ENCODE measurements at places on chromosomes 2 and 18.

- no peak for DNase-seq
Measured at GRCh38 chr18:47150824-47151366, 595 bp upstream of the HDHD2 start.

DNA sequence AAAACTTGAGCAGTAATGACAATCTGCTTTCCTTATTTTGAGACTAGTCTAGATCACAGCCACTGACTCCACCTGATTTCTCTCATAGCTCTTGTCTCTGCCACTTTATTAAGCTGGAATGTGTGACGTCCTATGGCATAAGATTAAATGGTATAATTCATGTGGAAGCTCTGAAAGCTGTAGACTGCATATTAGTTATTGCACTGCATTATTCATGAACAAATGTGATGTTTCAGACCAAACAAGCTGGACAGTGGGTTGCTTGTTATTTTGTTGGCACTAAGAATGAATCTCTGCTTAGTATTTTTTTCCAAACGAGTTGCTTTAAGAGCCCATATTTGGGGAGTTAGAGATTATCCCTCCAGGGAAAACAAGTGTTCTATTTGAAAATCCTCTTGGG is 1218.5 kb downstream of the SUCLG1 start:
- no peak for DNase-seq

DNA sequence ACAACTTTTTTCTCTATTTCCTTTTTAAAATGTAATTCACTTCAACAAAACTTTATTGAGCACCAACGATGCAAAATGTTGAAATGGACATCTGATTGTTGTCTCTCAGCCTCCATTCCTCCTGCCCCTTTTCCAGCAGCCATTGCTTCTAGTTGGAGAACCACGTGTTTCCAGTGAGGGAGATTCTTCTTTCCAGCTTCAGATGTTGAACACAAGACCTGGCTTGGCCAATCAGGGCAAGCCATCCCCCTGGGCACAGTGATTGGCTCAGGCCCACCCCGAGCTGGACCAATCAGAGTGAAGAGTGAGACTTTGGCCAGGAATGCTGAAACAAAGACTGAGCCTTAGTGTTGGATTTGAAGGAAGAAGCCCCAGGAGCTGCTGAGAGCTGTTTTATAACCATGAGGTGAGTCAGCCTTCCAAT is 59.0 kb downstream of the E2F6 start:
- DNase-seq = no peak

DNA sequence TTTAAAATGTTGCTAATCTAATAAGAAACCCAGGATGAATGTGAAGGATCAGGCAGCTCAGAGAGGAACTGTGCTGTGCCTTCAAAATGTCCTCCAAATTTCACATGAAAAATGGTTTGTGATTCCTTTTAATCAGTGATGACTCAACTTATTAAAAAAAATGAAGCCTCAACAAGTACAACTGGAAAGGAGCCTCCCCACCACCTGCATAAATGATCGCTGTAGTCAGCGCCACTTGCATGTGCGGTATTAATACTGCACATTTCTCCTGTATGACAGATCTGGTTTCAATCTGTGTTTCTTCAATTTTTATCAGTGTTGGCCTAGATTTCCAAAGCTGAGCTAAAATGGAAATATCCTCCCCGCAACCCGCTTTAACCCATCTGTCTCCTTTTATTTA is 115.0 kb upstream of the TMEM200C start:
- no peak for DNase-seq

GRCh38 chr2:160326786-160327185 is 126.7 kb upstream of the ITGB6 start:
- no peak for DNase-seq

- DNase-seq = no peak
Measured at GRCh38 chr2:121191191-121192170, 93.5 kb downstream of the TFCP2L1 start.

- no peak for DNase-seq
Measured at GRCh38 chr18:8260827-8261226, 348.4 kb upstream of the RAB12 start.

GRCh38 chr2:12764075-12764730 is 47.5 kb downstream of the TRIB2 start:
- no peak for DNase-seq

DNA sequence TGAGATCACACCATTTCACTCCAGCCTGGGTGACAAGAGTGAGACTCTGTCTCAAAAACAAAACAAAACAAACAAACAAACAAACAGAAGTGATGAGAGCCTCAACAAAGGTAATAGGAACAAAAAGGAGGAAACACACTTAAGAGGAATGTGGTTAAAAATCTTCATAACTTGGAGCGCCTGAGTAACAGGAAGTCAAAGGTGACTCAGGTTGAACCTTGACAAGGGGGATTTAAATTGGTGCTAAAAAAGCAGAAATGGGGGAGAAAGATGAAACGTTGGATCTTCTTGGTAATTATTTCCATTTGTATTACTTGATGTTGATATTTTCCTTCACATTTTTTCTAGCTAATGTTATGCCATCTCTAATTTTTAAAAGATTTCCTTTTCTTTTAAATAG is 318.5 kb upstream of the TCF4 start:
- DNase-seq = no peak

GRCh38 chr2:9844576-9844975 is 1.3 kb downstream of the TAF1B start:
- DNase-seq = no peak

- DNase-seq = no peak
Measured at GRCh38 chr18:9726936-9727335, 18.8 kb downstream of the RAB31 start.

DNA sequence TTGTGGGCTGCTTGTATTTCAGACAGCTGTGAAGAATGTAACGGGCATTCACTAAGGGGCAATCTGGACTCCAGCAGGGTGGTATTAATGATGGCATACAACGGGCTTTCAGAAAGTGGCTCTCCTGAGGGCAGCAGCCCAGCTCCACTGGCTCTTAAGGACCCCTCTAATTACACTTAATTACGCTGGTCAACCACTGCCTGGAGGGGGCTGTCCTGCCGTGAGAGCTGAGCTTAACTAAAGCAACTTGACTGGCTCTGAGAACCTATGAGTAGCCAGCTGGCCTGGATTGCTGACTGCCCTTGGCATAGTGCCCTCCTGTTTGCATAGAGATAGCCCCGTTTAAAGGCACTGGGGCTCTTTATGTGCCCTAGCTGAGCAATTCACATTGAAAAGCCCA is 3.8 kb downstream of the LIPG start:
- no peak for DNase-seq

DNA sequence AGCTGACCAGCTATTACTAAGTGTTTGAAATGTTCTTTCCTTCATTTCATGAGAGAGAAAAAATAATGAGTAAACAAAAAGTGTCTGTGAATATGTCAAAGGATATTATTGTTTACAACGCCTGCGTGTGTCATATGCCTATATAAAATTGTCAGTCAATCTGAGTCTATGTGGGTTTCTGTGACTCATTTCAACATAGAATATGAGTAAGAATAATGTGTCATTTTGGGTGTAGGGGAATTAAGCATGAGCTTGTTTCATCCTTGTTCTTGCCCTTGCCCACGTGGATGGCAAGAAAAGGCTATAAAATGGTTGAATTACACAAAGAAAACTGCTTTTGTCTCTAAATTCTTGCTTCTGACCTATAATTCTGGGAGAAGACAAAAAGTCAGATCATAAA is 466.0 kb downstream of the PTH2R start:
- no peak for DNase-seq

DNA sequence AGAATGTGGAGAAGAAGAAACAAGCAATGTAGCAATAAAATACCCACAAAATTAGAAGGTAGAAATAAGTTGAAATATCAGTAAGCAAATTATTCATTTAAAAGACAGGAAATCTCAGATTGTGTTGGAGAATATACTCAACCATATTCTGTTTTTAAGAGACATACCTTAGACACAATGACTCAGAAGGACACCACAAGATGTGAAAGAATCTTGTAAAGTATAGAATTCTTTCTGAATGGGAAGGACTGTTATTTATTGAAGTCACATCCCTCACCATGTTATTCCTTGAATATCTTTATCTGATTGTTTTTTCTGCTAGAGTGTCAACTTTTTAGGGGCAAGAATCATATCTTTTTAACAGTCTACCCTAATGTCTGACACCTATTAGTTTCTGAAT is 50.4 kb downstream of the CTAGE1 start:
- DNase-seq = no peak

- DNase-seq = no peak
Measured at GRCh38 chr2:172293952-172294351, 133.4 kb upstream of the ITGA6 start.

- no peak for DNase-seq
Measured at GRCh38 chr2:751474-751873, 74.3 kb upstream of the TMEM18 start.

DNA sequence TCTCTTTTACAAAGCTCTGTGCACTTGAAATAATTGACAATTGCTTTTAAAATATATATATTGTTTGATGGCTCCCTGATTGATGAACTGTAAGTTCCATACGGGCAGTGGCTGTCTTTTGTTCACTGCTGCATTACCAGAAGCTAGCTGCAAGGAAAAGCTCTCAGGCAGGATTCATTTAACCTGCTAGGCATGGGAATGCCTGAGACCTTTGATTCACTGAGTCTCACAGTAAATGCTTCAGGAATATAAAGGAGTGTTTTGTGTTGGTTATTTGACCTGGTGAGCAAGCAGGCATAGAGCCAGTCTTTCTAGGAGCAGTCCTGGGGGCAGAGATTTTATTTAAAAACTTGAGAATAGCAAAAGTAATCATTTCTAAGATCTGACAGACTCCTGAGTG is 193.2 kb upstream of the ITGA4 start:
- no peak for DNase-seq

- DNase-seq = no peak
Measured at GRCh38 chr2:64854773-64855237, 134.4 kb upstream of the SLC1A4 start.

GRCh38 chr18:80033181-80034067 is 810 bp upstream of the RBFA start:
- DNase-seq = no peak

GRCh38 chr18:9103376-9103873 is 926 bp downstream of the NDUFV2 start:
- no peak for DNase-seq

GRCh38 chr18:12034241-12035100 is 53.2 kb downstream of the IMPA2 start:
- no peak for DNase-seq

DNA sequence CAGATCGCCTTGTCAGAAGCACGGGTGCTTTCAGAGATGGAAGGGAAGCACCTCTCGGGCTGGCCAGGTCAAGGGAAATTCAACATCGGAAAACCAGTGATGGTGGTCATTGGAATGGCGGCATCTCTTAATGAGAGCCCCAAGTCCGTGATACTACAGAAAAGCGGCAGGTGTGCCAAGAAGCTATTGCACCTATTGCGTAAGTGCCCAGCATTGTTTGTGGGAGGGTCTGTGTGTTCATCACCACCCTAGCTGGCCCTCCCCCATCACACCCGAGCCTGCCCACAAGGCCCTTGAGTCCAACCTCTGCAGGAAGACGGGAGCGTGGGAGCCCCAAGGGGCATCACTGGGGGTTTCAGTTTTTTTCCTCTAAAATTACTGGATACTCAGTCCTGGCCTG is 100.7 kb downstream of the DGKD start:
- no peak for DNase-seq

- no peak for DNase-seq
Measured at GRCh38 chr2:100754951-100755350, 65.0 kb upstream of the NPAS2 start.

GRCh38 chr2:134195341-134195740 is 58.5 kb upstream of the MGAT5 start:
- no peak for DNase-seq

GRCh38 chr2:2045950-2046349 is 285.1 kb downstream of the MYT1L start:
- DNase-seq = peak; percentile 34

DNA sequence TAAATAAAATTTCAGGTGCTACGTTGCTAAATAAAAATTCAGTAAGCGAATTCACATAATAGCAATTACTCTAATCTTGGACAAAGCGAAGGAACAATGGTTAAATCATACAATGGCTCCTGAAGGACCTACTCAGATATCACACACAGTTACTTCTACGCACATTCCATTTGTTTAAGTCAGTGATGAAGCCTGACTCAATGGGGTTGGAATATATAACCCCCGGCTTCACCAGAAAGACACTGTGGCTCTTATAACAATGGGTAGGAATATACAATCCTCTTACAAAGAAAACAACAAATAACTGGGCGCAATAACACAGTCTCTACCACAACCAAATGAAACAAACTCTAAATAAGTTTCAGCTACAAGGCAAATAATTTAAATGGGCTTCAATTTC is 349.5 kb downstream of the IRS1 start:
- no peak for DNase-seq

DNA sequence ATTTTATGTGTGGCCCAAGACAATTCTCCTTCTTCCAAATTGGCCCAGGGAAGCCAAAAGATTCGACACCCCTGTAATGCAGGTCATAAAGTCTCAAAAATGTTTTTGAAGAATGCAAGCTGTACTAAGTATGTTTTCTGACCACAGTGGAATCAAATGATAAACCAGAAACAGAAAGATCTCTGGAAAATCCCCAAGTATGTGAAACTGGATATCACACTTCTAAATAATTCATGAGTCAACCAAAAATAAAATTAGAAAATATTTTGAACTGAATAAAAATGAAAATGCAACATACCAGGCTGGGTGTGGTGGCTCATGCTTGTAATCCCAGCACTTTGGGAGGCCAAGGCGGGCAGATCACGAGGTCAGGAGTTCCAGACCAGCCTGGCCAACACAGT is 34.1 kb upstream of the UBE2F start:
- DNase-seq = no peak

- no peak for DNase-seq
Measured at GRCh38 chr2:230985519-230986231, 10.2 kb upstream of the SPATA3 start.

GRCh38 chr2:84395820-84396219 is 63.3 kb downstream of the SUCLG1 start:
- no peak for DNase-seq

DNA sequence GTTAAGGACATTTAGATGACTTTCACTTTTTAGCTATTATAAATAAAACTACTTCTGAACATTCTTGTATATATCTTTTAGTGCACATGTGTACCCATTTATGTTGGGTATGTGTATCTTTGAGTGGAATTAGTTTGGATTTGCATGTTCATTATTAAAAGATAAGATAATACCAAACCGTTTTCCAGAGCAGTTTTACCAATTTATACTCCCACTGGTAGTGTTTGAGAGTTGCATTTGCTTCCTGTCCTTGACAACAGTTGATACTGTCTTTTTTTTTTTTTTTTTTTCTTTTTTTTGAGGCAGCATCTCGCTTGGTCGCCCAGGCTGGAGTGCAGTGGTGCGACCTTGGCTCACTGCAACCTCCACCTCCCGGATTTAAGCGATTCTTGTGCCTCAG is 23.3 kb downstream of the SLC30A6 start:
- no peak for DNase-seq

GRCh38 chr2:72367530-72368225 is 220.0 kb upstream of the CYP26B1 start:
- no peak for DNase-seq

DNA sequence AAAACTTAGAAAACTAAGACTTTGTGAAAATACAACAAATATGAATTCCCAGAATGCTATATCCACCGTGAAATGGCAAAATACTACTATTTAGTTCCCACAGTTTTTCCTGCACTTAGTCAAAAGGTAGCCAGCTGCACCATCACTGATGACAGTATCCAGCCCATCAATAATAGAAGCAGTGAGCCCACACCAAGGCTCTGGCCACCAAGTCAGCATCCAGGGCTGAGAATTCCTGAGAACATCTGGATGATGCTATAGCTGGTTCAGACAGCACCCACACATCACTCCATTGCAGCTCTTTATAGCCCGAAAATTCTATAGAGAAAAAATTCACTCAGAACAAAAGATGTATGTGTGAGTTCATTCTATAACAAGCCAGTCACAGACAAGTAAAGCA is 159.1 kb upstream of the SPATS2L start:
- no peak for DNase-seq
